ENCODE measurements at places on chromosomes 12 and 14. TPM values are rescaled to one million over a fixed set of nuclear protein-coding genes. Genes with fewer than 3 reads are reported as not detected.

MIPOL1 gene
- total RNA-seq: not detected

OR4E2 gene
- 0.25 TPM for total RNA-seq

SERPINA5 gene
- not detected for total RNA-seq

MIP gene
- total RNA-seq: not detected

HOXC10 gene
- total RNA-seq: not detected

KRT83 gene
- total RNA-seq: not detected

BCL2L2 gene
- total RNA-seq: 2.1 TPM

VRK1 gene
- total RNA-seq: 62.0 TPM

SIX6 gene
- total RNA-seq: not detected

Data from activated CD4-positive, alpha-beta memory T cell treated with anti-CD3 and anti-CD28 coated beads, Interleukin-2, amount 10 ng/mL, durations not matched to agents 7 days and 5 days (primary cell).